DND-41 (cell line): ENCODE measurements at places on chromosomes 5 and 9.

DNA sequence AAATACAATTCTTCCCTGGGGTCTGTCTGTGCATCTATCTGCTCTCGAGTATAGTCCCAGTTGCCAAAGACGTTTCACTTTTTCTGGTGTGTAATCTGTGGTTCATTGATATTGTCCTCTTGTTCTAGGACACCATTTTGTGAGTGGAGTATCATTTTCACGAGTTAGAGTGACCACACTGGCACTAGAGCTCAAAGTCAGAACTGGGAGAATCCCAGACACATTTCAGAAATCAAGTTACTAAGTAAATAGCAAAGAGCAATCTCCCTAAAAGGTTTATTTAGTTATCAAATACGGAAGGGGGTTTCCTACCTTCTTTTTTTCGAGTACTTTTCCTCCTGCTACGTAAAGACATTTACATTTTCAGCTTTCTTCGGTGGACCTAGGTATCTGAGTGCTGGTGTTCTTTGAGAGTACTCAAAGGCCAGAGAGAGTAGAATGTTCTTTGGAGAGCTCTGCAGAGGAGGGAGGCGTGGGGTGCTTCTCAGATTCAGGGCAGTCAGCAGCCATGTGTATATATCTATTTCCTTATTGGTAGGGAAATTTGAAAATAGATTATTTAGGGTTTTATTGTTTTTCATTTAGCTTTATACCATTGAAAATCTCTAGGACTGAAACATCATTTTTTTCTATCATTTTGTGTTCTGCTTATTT, 8.9 kb upstream of the HSPA9 start:
- DNase-seq = no peak

- DNase-seq = no peak
These were observed 50.9 kb upstream of the RXRA start for GRCh38 chr9:134275375-134275774.

- no peak for DNase-seq
These were observed 485 bp downstream of the FAM53C start for GRCh38 chr5:138338411-138339090.

- no peak for DNase-seq
These were observed 371.4 kb downstream of the PSAT1 start for GRCh38 chr9:78668148-78668832.

DNA sequence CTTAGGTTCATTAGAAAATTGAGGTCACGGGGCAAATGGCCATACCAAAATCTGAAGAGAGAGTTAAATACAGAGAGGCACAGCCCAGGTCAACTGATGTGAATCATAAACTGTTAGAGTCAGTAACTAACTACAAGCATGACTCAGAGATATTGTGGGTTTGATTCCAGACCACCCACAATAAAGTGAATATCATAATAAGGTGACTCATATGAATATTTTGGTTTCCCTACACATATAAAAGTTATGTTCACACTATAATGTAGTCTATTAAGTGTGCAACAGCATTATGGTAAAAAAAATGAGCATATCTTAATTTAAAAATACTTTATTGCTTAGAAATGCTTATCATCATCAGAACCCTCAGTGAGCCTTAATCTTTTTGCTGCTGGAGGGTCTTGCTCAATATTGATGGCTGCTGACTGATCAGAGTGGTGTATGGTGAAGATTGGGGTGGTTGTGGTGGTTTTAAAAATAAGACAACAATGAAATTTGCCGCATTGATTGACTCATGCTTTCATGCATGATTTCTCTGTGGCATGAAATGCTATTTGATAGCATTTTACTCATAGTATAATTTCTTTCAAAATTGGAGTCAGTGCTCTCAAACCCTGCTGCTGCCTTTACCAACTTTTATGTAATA, 53.1 kb upstream of the EDIL3 start:
- no peak for DNase-seq

DNA sequence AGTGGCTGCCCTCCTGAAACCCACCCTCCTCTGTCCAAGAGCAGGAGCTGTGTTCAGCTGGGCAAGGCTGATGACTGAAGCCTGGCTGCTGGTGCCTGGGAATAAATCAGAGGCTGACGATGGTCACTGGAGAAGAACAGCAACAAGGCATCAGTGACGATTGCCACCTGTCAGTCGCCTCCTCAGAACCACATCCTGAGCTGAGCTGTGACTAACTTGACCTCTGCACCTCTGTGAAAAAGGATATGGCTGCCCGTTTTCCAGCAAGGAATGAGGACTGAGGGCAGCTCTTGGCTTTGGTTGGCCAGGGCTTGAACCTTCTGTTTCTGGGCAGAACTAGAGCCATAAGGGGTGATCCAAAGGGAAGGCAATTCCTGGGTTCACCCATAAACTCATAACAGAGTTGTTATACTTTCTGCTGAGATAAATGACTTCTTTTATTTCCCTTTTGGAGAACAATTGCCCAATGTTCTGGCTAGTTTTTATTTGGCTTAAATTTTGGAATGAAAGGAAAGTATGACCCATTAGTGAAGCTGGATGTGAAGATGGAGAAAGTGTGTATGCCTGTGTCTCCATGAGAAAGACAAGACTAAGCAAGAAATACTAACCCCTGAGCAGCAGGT, 40.1 kb downstream of the TRIP13 start:
- DNase-seq = no peak

DNA sequence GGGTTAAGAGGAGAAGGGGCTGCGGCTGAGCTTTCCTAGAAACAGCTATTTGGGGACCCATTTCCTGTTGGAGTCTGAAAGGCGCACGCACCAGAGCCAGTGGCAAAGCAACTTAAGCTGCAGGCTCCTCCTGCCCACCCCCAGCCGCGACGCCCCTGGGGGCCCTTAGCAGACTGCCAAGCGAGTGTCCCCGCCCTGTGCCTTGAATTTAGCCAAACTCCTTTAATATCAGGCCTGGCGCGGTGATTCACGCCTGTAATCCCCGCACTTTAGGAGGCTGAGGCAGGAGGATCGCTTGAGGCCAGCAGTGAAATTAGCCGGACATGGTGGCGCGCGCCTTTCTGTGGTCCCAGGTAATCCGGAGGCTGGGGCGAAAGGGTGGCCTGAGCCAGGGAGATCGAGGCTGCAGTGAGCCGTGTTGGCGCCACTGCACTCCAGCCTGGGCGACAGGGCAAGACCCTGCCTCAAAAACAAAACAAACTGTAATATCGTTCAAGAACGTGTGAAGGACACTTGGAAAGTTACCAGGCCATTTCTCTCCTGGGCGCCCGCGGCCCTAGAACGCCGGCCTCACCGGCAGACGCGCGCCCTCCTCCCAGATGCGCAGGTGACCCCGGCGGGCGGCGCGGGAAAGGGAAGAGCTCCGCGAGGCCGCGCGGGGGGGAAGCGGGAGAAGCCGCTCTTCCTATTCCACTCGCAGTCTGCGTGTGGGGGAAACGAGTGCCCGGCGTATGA, 1.0 kb upstream of the F2R start:
- DNase-seq = peak; percentile 57

DNA sequence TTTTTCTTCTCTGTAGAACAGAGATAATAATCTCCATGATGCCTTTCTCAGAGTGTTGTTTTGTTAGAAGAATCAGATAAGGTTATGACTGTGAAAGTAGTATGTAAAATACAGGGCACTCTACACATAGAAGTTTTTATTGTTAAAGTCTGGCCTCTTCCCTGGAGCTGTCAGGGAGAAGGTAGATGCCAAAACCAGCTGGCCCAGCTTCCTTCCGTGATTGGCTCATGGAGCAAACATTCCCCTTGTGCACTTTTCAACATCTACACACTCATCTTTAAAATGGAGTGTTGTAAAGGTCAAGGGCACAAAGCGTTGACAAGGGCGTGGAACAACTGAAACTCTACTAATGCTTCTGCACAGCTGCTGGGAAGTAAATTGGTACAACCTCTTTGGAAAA, 7.4 kb upstream of the RNF183 start:
- no peak for DNase-seq

- no peak for DNase-seq
These were observed 84.2 kb downstream of the ZNF608 start for GRCh38 chr5:124662181-124662781.

DNA sequence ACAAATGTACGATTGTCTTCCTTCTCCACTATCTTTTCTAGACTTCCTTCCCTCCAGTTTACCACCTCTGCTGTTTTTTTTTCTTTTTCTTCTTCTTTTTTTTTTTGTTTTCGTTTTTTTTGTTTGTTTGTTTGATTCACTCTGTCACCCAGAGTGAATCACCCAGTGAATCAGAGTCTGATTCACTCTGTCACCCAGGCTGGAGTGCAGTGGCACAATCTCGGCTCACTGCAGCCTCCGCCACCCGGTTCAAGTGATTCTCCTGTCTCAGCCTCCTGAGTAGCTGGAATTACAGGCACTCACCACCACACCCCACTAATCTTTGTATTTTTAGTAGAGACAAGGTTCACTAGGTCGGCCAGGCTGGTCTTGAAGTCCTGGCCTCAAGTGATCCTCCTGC, 375.7 kb downstream of the NTRK2 start:
- DNase-seq = no peak

- DNase-seq = no peak
These were observed 28.3 kb downstream of the ORM2 start for GRCh38 chr9:114357911-114358328.

GRCh38 chr5:78016863-78017529, 240.9 kb upstream of the TBCA start:
- no peak for DNase-seq

DNA sequence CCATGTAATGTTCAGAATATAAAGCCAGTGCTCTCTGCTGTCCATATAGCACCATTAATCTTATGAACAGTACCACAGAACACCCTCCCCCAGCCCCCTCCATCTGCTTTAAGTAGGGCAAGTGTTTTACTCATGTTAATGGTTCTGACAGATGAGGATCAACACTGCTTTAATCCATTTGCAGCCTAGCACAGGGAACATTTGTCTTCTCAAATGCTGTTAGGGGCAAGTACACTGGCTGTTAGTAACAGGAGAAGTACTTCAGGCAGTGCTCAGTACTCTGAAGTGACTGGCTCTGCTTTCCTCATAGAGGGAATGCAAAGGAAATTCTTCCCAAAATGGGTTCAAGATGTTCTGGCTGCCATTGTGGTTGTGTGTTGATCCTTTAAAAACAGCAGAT, 202.6 kb downstream of the DCP2 start:
- DNase-seq = no peak

GRCh38 chr5:112065781-112066180, 308.8 kb upstream of the NREP start:
- DNase-seq = no peak

GRCh38 chr9:91921371-91921770, 28.7 kb downstream of the ROR2 start:
- no peak for DNase-seq

DNA sequence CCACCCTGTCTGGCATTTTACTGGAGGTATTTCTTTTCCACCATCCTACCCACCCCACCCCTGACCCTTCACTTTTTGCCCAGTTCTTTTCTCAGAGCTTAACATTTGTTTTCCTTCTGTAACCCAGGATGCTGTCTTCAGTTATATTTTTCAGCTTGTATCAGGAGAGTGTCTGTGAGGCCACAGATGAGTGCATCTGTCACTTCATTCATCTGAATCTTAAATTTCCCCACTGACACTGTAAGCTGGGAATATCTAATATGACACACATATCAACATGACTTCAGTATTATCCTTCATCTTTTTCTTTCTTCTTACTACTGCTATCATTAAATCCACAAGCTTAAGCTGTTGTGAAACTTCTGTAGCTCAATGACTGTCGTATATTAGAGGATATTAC, 4.9 kb downstream of the MARCHF3 start:
- DNase-seq = no peak

DNA sequence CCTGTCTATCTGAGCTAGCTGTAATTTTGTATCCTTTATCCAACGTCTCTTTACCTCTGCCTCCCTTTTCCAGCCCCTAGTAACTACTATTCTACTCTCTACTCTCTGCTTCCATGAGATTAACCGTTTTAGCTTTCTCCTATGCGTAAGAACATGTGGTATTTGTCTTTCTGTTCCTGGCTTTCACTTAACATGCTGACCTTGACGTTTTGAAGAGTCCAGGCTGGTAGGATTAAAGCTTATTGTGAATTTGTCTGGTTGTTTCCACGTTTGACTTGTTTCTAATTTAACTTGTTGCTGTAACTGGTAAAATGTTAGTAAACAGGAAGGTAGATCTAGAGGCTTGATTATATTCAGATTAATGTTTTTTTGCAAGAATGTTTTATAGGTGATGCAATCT, 385.3 kb downstream of the PSAT1 start:
- no peak for DNase-seq

DNA sequence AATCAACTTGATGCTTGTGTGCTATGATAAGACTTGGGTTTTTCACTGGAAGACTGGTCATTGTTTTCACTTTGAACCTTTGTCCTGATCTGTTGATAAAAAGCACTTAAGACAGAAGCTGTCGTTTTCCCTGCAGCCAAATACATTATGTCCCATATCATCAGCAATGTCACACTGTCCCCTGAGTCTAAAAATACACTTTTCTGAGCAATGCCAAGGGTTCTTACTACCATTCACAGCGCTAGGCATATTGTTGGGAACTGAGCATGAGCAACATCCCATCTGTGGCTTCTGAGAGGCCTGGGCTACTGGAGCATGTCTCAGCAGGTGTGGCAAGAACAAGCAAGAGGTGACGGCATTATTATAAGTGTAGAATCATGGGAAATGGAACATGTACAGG, 81.8 kb downstream of the SEMA6A start:
- DNase-seq = no peak

GRCh38 chr9:114822708-114823107, 16.9 kb upstream of the TNFSF15 start:
- DNase-seq = no peak

GRCh38 chr5:80689627-80690026, 34.8 kb upstream of the DHFR start:
- DNase-seq = no peak

DNA sequence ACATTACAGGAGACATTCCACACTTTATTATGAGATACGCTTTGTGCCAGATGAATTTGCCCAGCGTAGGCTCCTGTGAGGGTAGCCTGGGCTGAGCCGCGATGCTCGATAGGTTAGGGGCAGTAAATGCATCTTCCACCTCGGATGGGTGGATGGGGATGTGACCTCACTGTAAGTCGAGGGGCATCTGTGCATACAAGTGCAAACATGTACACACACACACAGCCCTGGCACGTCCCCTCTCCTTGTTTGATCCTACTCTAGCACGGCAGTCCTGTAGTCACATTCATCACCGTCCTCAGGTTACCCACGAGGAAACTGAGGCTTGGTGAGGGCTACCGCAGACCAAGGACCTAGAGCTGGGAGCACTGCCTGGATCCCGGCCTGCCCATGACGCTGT, 166.8 kb downstream of the COL23A1 start:
- peak; percentile 3 for DNase-seq

GRCh38 chr5:89351222-89351621, 468.2 kb upstream of the MEF2C start:
- DNase-seq = no peak

GRCh38 chr9:98225015-98225442, 30.4 kb downstream of the TBC1D2 start:
- no peak for DNase-seq

- no peak for DNase-seq
These were observed 1114.9 kb upstream of the C9orf72 start for GRCh38 chr9:28688172-28688571.
